Chondrocyte (in vitro differentiated cells): ENCODE measurements at places on chromosomes 16 and 17. TPM values are rescaled to one million over a fixed set of nuclear protein-coding genes. Genes with fewer than 3 reads are reported as not detected.

MRPL58 gene
- total RNA-seq, result 18.9 to 25.7 TPM (median 19.8 TPM) in 3 replicates

PNMT gene
- 0.22 to 2.7 TPM (median 0.46 TPM) in 3 replicates for total RNA-seq

NEUROD2 gene
- total RNA-seq, result not detected in 3 replicates

GSDMA gene
- total RNA-seq, result not detected in 3 replicates

SLC4A1 gene
- total RNA-seq, result not detected in 3 replicates

FBXL16 gene
- total RNA-seq, result 0.53 to 0.87 TPM (median 0.82 TPM) in 3 replicates

DNAH3 gene
- not detected in 3 replicates for total RNA-seq

ACAP1 gene
- total RNA-seq, result 2.9 to 6.8 TPM (median 3.7 TPM) in 3 replicates

PAFAH1B1 gene
- 150 to 151 TPM (median 151 TPM) in 3 replicates for total RNA-seq

CCL17 gene
- not detected in 3 replicates for total RNA-seq

CCL1 gene
- not detected in 3 replicates for total RNA-seq

SSTR5 gene
- total RNA-seq, result not detected in 3 replicates

HAGH gene
- total RNA-seq, result 46.5 to 56.7 TPM (median 55.1 TPM) in 3 replicates

SDR42E1 gene
- total RNA-seq, result not detected in 3 replicates

HOXB7 gene
- total RNA-seq, result not detected in 3 replicates

CCL11 gene
- not detected in 3 replicates for total RNA-seq

MPV17L gene
- total RNA-seq, result 0.94 to 3.8 TPM (median 3.5 TPM) in 3 replicates

C17orf113 gene
- total RNA-seq, result 0.24 to 0.77 TPM (median 0.62 TPM) in 3 replicates

CEP295NL gene
- 0.67 to 2.3 TPM (median 1.3 TPM) in 3 replicates for total RNA-seq

UNC13D gene
- total RNA-seq, result 1.1 to 3.1 TPM (median 1.5 TPM) in 3 replicates

SEZ6L2 gene
- 10.9 to 17.0 TPM (median 16.3 TPM) in 3 replicates for total RNA-seq

COG1 gene
- 45.1 to 54.7 TPM (median 48.9 TPM) in 3 replicates for total RNA-seq

KCTD11 gene
- 16.6 to 23.3 TPM (median 23.0 TPM) in 3 replicates for total RNA-seq

SMIM22 gene
- total RNA-seq, result not detected in 3 replicates

CCDC154 gene
- 0.51 to 2.0 TPM (median 1.3 TPM) in 3 replicates for total RNA-seq

BAIAP3 gene
- total RNA-seq, result 0.36 to 1.7 TPM (median 1.5 TPM) in 3 replicates

KRTAP4-9 gene
- total RNA-seq, result not detected in 3 replicates

SLC38A8 gene
- not detected in 3 replicates for total RNA-seq

SLFN14 gene
- not detected in 3 replicates for total RNA-seq

TEKT5 gene
- total RNA-seq, result not detected in 3 replicates

SOX8 gene
- 0.10 to 0.15 TPM (median 0.15 TPM) in 3 replicates for total RNA-seq

TLCD2 gene
- total RNA-seq, result 5.6 to 9.5 TPM (median 9.2 TPM) in 3 replicates

MRPL12 gene
- total RNA-seq, result 38.7 to 48.6 TPM (median 41.8 TPM) in 3 replicates

NSMCE1 gene
- total RNA-seq, result 19.6 to 23.2 TPM (median 21.2 TPM) in 3 replicates

FADS6 gene
- not detected in 3 replicates for total RNA-seq

CNGB1 gene
- total RNA-seq, result not detected in 3 replicates

SLC25A10 gene
- total RNA-seq, result 5.6 to 8.5 TPM (median 5.7 TPM) in 3 replicates

PSME3IP1 gene
- 51.3 to 65.5 TPM (median 56.8 TPM) in 3 replicates for total RNA-seq

ASGR1 gene
- total RNA-seq, result 0.46 to 1.9 TPM (median 0.97 TPM) in 3 replicates

LPCAT2 gene
- total RNA-seq, result 15.2 to 18.7 TPM (median 17.4 TPM) in 3 replicates

PSMD7 gene
- total RNA-seq, result 76.4 to 85.0 TPM (median 82.4 TPM) in 3 replicates

LGALS9C gene
- not detected in 3 replicates for total RNA-seq

ALOX12 gene
- total RNA-seq, result not detected in 3 replicates

EPOP gene
- total RNA-seq, result 1.2 to 3.4 TPM (median 2.8 TPM) in 3 replicates

CHST4 gene
- total RNA-seq, result not detected in 3 replicates

KRTAP4-12 gene
- not detected in 3 replicates for total RNA-seq

SMIM5 gene
- 0.23 to 0.29 TPM in 2 of 3 replicates, not detected in the other for total RNA-seq

KCNAB3 gene
- 1.9 to 3.2 TPM (median 2.3 TPM) in 3 replicates for total RNA-seq
